ENCODE measurements at places on chromosomes 12 and 14. TPM values are rescaled to one million over a fixed set of nuclear protein-coding genes. Genes with fewer than 3 reads are reported as not detected.

Gene POU6F1
- 0.98 TPM for total RNA-seq

- DNase-seq, result no peak
Measured at GRCh38 chr14:65098586-65098985, 3.7 kb downstream of the MAX start.

Gene ENDOU
- total RNA-seq, result 1.9 TPM

DNA sequence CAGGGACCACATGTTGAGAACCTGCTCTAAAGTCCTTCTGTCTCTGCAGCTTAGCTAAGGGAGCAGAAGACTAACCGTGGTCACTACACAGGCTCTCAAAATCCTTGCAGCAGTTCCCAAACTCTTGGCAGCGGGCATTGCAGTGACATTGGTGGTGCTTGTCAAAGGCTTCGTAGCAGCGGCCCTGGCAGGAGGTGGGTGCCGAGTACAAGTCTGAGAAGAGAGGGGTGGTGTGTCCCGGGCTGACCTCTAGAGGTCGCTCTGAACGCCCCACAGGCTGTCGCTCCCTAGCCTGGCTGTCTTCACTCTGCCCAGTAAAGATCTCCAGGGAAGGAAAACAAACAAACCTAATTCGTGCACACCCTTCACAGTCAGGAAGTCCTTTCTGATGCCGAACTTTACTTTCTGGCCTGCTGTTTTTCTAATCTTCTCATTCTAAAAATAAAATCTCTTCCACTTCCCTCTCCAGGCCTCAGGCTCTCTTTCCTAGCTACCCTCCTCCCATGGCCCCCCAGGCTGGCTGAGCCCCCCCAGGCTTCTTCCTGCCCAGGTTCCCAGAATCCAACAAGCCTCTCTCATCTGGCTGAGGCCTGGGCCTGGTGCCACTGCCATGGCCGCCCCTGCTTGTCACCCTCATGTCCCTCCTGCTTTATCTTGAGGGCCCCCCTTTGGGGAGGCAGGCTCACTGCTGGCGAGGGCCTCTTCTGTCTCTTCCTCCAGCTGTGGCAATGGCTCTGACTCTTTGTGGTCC, 7.7 kb downstream of the ENDOU start:
- peak; percentile 55 for DNase-seq

DNA sequence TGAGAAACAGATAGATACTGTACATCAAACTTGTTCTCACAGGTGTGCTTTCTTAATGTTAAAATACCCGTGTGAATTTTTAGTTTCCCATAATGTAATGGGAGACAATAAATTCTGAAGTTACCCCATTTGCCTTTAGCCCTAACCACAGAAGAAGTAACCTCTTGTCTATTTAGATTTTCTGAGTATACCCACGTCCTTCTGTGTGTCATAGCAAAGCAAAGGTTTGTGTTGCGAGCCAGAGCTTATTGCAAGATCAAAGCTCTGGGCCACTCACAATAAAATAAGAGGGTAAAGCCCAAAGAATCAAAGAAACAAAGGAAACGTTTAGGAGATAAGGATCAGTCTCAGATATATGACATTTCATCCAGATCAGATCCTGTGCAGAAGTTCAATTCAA, 73.9 kb downstream of the BMP4 start:
- DNase-seq, result no peak

Gene KCNC2
- total RNA-seq, result not detected

DNA sequence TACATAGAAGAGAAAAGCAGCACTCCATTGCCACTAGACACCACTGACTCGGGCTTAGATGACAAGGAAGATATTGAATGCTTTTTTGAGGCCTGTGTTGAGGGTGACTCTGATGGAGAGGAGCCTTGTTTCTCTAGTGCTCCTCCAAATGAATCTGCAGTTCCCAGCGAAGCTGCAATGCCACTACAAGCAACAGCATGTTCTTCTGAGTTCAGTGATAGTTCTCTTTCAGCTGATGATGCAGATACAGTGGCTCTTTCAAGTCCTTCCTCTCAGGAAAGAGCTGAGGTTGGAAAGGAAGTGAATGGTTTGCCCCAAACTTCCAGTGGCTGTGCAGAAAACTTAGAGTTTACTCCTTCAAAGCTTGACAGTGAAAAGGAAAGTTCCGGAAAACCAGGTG, 114.5 kb upstream of the NPAS3 start:
- DNase-seq, result no peak

- DNase-seq, result no peak
Measured at GRCh38 chr14:99573436-99574098, 30.4 kb downstream of the CCDC85C start.

Gene ATL1
- not detected for total RNA-seq

DNA sequence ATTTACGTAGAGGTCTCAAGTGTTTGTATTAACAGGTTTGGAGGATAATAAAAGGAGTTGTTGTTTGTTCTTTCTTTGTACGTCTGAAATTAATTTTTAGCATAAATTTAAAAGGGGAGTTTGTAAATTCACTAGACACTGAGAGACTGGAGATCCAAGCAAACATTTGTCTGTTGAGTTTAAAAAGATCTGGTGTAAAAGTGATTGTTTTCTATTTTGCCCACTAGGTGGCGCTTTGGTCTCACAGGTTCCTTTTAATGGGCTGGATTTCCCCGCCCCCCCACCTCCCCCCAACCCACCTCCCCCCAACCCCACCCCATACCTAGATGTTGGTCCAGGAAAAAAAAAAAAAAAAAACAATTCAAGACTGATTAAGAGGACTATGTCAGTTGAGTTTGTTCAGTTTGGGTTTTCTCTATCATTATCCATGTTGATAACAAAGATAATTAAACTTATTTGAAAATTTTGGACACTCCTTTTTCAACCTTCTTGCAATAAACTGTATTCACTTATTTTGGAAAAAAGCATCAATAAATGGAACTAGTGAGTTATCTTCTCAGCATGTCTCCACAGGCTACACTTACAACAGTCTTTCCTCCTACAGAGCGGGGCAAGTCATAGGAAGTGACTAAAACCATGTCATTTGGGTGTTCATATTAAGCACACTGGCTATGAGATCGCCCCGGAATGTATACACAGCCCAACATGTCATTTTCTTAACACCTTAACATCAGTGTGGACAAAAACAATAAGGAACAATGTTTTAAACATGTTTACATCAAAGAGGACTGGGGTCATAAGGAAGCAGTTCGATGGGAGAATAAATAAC, 841.1 kb downstream of the NRXN3 start:
- DNase-seq, result peak; percentile 76

- no peak for DNase-seq
Measured at GRCh38 chr12:98727196-98727595, 82.1 kb downstream of the APAF1 start.

Measured in G401 (cell line).